ENCODE measurements at places on chromosomes 2 and 18.
A peak's percentile ranks its signal among the peaks of the same experiment; 100 is the strongest.

DNA sequence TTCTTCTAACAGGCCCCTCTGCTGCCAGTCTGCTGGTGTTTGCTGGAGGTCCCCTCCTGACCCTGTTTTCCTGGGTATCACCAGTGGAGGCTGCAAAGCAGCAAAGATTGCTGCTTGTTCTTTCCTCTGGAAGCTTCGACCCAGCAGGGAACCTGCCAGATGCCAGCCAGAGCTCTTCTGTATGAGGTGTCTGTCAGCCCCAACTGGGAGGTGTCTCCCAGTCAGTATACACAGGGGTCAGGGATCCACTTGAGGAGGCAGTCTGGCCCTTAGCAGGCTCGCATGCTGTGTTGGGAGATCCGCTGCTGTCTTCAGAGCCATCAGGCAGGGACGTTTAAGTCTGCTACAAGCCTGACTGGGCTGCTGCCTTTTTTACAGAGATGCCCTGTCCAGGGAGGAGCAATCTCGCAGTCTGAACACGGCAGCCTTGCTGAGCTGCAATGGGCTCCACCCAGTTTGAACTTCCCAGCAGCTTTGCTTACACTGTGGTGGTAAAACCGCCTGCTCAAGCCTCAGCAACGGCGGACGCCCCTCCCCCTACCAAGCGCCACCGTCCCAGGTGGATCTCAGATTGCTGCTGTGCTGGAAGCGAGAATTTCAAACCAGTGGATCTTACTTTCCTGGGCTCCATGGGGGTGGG is 29.9 kb downstream of the CHCHD5 start:
- no peak for DNase-seq

DNA sequence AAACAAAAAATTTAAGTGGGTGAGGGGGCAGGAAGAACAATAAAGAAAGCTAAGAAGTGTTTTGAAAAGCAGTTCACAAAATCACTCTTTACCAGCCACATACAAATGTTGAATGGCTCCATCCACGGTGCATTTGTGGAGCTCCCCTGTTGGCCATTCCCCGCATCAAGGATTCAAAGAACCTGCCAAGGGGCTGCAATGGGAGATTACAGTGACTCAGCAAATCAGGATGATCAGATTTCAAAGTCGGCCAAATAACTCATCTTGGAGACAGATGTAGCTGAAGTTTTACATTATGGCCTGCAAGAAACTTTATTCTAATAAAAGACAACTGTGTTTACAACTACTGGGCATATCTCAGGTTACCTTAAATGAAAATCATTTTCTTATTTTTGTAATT is 26.9 kb downstream of the COL4A3 start:
- DNase-seq, result no peak

DNA sequence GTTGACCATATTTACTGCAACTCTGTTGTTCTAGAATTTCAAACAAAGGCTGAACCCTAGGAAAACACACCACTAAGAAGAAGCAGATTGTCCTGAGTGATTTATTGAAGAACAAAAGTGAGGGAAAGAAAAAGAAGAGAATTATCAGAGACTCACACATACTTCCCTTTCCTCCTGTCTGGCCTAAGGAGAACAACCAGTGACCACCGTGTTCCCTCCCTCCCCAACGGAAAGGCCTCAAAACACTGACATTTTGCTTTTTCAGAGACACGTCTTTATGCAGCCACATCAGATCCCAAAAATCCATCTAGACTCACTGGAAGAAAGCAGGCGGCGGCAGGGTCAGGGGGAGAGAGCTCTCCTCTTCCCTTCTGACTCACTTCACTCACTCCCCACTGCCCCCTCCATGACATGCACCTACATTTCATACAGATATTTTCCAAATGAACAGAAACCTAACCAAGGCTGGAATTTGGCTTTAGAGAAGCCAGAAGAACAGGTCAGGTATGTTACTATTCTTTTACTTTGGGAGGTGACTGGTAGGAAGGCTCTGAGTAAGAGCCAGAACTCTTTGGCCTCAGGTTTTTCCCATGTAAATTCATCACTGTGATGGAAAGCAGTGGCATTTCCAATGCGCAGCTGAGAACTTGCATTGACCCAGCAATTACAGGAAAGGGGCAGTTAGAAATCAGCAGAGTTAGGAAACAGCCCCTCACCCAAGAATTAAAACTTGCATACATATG is 169.9 kb downstream of the BCL11A start:
- DNase-seq, result no peak

DNA sequence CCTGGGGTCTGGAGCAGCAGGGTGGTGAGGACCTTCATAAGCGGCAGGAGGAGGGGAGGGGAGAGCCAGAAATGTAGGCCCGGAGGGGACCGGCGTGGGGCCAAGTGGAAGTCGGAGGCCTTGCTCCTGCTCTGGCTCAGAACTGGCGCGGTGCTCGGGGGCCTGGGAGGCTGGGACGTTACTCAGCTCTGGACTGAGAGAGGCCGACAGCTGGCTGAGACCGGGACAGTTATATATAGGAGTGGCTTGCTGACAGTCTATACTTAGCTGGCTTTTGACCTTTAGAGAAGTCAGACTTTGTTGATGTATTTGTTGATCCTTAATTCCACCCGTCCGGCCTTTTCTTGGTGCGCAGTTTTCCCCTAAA is 15.7 kb downstream of the IGFBP5 start:
- DNase-seq, result no peak

- DNase-seq, result no peak
Measured at GRCh38 chr2:44802777-44803424, 138.6 kb upstream of the SIX3 start.

- no peak for DNase-seq
Measured at GRCh38 chr2:166627893-166628292, 133.8 kb upstream of the SCN7A start.

GRCh38 chr2:241451840-241452506 is 56.4 kb downstream of the STK25 start:
- no peak for DNase-seq

- no peak for DNase-seq
Measured at GRCh38 chr2:127575185-127575765, 39.8 kb downstream of the MYO7B start.

GRCh38 chr2:231926761-231927565 is 767 bp upstream of the NPPC start:
- DNase-seq, result peak; percentile 20

GRCh38 chr2:159131914-159132281 is 154.6 kb downstream of the WDSUB1 start:
- DNase-seq, result no peak

DNA sequence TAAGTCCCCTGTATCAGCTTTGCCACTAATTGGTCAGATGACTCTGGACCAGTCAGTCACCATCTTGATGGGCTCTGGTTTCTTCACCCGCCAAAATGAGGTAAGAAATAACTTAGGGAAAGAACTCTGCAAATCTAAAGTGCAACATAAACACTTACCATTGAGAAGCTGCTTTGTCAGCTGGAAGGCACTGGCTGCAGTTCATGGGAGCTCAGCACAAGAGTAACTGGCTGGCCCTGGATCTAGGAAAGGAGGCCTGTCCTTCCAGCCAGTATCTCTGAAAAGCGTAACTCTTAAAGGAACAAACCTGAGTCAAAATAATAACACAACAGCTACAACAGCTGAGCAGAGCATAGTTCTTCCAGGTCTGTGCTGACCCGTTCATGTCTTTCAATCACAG is 123.9 kb downstream of the CACNB4 start:
- no peak for DNase-seq

GRCh38 chr2:191311627-191312026 is 66.4 kb downstream of the MYO1B start:
- DNase-seq, result no peak

GRCh38 chr2:128372621-128373341 is 54.1 kb upstream of the HS6ST1 start:
- no peak for DNase-seq

GRCh38 chr2:119083416-119083815 is 75.1 kb downstream of the C1QL2 start:
- no peak for DNase-seq

DNA sequence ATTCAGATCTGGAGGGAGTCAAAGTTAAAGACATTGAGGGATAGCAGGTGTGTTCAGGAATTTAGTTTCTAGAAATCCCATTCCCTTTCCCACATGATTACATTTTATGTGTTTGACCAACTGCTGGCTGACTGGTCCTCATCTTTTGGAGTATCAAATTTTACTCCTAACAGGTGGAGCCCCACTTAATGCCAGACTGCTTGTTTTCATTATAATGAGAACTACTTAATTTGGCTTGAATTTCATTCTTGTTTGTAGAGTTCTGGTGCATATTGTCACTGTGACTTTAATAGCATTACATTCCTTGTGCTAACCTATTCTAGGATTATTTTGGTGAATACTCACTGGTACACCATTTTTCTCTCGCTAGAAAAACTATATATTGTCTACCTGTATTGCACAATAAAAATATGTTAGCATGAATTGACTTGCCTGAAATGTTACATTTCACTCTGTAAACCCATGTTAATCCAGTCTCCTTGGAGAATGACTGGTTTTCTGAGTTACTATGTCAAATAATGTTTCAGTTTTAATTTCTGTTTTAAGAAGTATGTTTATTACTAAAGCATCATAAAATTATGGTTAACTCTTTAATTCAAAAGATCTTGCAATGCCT is 98.2 kb downstream of the TANC1 start:
- DNase-seq, result no peak

DNA sequence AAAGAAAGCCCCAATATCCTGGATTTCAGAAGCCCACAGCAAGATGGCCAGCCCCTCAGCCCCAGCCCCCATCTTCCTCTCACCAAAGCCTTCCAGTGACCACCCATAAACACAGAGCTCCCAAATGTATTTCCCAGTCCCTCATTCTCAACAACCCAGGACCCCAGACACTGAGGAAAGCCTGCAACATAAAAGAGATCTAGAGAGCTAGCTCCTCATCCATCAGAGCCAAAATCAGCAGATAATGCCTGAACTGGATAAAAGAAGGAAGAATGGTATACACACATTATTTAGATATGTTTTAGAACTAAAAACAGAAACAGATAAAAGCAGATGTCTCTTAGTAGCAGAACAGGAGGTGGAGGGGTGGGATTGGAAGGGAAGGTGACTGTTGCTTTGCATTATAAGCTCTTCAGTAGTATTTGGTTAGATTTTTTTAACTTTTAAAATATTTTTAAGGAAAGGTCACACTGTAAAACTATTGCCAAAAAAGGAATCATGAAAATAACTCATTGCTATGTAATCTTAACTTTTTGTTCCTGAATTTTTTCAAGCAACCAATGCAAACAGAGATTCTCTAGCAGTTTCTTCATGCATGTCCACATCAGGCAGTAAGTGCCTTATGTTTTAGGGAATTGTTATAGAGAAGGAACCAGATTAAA is 144.2 kb upstream of the PKDCC start:
- DNase-seq, result no peak

DNA sequence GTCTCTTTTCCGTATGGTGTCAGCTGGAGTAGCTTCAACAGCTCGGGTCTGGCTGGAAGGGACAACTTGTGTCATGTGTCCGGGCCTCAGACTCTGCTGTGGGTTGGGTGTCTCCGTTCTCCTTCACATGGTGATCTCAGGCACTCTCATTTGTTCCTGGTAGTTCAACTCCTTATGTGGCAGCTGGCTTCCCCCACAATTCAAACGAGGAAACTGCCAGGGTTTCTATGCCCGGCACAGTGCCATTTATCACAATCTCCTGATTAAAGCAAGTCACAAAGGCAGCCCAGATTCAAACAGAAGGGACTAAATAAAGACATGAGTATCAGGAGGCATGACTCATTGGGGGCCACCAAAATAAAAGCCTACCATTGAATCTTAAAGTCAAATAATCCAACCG is 22.7 kb downstream of the MRO start:
- DNase-seq, result no peak

GRCh38 chr2:193894081-193894480 is 1699.3 kb upstream of the TMEFF2 start:
- no peak for DNase-seq

DNA sequence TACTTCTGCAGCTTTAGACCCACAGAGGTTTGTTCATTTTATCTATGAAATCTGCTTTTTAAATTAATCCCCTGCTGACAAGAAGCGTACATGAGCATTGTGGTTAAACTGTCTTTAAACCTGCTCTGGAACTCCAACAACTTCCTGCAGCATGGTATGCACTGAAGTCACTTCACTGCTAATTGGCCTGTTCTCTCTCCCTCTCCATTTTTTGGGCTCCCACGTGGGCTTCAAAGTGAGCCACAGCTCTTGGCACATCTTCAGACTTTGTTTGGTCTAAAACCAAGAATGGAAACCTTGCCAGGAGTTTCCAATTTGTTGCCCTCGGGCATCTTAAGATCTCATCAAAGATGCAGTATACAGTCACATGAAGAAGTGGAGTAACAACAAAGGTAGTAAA is 311.4 kb downstream of the LRRTM1 start:
- DNase-seq, result no peak

GRCh38 chr2:53006980-53007379 is 760.6 kb upstream of the CHAC2 start:
- no peak for DNase-seq

DNA sequence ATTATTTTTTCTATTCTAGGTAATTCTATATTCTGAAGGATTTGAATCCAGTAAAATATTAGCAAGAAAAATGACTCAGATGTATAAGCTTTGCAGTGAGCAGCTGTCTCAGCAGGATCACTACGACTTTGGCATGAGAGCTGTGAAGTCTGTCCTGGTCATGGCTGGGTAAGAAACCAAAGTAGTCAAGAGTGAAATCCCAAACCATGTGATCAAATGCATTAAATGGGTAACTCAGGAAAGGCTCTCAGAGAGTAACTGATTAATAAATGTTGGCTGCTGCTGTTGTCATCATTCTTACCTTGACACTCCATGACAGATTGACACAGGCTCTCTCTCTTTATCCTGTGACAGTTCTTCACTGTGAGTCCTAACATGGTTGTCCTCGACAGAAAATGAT is 124.1 kb downstream of the DNAH6 start:
- no peak for DNase-seq

DNA sequence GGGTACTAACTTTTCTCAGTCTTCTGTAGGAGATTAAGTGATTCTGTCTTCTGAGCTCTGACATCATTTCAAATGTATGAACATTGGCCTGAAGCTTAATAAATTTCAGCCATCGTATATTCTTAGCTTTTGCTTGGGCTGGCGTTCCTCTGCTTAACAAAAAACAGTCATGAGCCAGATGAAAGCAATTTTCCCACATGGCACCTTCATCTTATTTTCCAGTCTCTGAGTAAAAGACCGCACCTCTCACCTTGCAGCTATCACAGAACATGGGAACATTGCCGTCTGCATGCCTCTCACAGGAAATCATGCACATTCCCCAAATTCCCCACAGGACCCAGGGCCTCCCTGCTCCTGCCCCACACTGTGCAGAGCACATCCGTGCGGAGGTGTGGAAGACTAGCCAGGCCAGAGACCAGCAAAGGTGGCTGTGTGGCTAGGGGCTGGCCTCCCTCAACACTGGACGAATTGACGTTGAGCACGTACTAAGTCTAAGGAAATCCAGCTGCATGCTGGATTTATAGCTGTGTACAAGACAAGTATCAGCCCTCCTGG is 531.8 kb upstream of the ID2 start:
- no peak for DNase-seq

- DNase-seq, result no peak
Measured at GRCh38 chr2:86201671-86202335, 2.5 kb downstream of the MRPL35 start.

GRCh38 chr2:98517636-98518035 is 73.0 kb downstream of the INPP4A start:
- no peak for DNase-seq
